ENCODE measurements at places on chromosomes 11 and 22.
A peak's percentile ranks its signal among the peaks of the same experiment; 100 is the strongest.

- no peak for DNase-seq
Measured at GRCh38 chr22:20105456-20106204, 10.3 kb upstream of the RANBP1 start.

- DNase-seq: no peak
Measured at GRCh38 chr22:39151329-39151975, 1.0 kb downstream of the CBX7 start.

DNA sequence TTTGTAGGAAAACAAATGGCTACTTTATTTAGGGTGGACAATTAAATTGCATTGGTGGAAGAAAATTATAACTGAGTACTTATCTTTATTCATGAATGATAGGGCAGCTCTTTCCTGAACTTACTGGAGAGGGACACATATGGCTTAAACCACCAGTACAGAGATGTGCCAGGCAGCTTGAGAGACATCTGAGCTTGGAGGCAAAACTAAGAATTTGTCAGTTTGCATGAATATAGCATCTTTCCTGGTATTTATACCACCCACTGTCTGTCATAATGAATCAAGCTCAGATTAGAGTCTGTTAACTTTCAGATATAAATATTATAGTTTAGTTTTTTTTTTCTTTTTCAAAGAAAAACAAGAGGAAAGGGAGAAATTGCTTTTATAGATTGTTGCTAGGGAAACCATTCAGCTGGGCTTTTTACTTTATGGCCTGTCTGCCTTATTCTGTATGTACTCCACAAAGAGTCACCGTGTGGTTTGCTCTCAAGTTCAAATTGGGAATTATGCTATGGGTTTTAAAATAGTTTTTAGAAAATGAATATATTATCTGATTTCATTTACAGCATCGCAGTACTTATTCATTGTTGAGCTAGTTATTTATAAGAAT is 477.0 kb upstream of the CHORDC1 start:
- DNase-seq: no peak

GRCh38 chr11:122853971-122854446 is 15.7 kb downstream of the CRTAM start:
- DNase-seq: peak; percentile 46

- no peak for DNase-seq
Measured at GRCh38 chr11:108914211-108914610, 249.3 kb downstream of the DDX10 start.

DNA sequence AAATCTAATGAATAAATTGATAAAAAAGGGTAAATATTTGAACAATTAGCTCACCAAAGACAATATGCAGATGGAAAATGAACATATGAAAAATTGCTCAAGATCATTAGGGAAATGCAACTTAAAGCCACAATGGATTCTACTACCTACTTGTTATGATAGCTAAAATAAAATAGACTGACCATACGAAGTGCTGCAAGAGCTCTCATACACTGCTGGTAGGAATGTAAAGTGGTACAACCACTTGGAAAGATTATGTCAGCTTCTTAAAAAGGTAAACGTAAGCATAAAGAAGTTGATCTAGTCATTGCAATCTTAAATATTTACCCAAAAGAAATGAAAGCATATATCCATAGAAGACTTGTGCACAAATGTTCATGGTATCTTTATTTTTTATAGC is 504.2 kb upstream of the ARHGAP42 start:
- no peak for DNase-seq

DNA sequence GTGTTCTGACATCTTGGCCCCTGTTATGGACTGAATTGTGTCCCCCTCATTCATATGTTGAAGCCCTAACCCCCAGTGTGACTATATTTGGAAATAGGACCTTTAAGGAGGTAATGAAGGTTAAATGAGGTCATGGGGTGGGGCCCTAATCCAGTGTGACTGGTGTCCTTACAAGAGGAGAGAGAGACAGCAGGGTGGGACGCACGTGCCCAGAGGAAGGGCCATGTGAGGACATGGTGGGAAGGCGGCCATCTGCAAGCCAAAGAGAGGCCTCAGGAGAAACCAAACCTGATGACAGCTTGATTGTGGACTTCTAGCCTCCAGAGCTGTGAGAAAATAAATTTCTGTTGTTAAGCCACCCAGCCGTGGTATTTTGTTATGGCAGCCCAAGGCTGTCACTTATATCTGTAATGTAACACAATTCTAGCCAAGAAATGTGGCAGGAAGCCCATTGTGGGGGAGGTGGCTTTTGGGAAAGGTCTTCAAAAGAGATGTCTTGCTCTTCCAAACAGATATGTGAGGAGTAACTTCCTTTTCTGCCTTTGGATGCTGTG is 23.7 kb downstream of the SLC22A6 start:
- DNase-seq: no peak

Measured in T-helper 2 cell (primary cell).